ENCODE measurements at places on chromosomes 12 and 14.

DNA sequence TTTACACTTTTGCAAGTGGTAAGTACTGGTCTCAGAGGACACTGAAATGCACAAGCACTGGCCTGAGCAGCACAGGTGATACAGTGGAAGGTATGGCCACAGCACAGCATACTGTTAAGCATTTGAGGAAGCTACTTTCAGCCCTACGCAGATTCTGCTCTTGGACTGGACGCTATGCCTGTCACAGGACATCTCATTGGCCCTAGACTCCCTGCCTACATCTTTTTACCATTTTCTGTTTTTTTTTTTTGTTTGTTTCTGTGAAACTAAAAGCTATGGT is 144.2 kb upstream of the ABCD2 start:
- no peak for DNase-seq

GRCh38 chr14:100144996-100145646 is 14.3 kb downstream of the DEGS2 start:
- DNase-seq: no peak

DNA sequence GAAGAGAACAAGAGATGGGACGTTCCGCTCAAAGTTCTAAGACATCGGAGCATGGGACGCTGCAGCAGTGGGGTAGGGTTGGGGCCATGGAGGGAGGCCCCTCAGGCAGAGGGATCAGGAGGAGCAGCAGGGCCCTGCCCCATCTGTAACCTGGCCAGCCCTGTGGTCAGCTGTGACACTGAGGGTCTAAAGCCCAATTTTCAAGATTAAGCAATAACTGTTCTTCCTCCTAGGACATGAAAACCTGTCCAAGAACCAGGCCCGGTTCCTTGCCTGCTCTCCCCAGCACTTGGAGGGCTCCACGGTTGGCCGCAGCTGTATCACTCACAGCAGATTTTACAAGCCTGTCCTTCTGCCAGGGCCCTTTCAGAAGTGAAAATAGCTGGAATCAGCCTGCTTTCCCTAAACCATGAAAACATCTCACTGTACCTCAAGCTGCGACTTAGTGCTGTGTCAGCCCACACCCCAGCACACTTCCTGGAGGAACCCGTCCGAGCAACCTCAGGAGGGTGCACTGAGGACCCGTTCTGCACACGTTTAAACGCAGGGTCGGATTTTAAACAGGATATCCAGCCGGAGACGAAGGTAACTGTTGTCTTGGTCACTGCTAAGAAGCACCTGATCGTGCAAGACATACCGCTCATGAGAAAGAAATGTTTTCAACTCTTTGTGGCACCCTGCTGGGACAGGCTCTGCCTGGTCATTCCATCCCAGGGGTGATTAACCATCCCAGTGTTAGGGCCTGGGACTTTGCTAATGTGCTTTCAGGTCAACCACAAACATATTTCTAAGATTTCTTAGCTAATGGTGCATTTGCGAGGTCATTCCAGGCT is 201.9 kb upstream of the DIO3 start:
- no peak for DNase-seq

DNA sequence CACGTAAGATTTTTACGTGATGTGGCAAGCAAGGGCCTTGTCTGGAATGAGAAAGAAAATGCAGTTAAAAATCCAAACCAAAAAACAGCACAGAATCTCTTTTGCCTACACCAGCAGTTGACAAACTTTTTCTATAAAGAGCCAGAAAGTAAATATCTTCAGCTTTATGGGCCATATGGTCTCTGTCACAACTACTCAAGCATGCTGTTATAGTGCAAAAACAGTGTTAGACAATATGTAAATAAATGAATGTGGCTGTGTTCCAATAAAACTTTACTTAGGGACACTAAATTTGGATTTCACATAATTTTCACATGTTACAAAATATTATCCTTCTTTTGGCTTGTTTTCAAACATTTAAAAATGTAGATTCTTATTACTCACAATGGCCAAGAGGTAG is 6.2 kb upstream of the ELK3 start:
- no peak for DNase-seq

GRCh38 chr12:48857278-48857994 is 5.5 kb upstream of the DDX23 start:
- no peak for DNase-seq

DNA sequence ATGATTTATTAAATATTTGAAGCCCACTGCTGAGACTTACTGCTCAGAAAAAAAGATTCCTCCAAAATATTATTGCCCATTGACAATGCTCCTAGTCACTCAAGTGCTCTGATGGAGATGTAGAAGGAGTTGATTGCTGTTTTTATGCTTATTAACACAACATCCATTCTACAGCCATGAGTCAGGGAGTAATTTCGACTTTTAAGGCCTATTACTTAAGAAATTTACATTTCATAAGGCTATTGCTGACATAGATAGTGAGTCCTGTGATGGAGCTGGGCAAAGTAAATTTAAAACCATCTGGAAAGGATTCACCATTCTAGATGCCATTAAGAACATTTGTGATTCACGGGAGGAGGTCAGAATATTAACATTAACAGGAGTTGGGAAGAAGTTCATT is 5.2 kb downstream of the KCNJ8 start:
- no peak for DNase-seq

- no peak for DNase-seq
These were observed 17.2 kb downstream of the WSCD2 start for GRCh38 chr12:108146035-108146893.

GRCh38 chr12:68332728-68333630 is 817 bp upstream of the MDM1 start:
- no peak for DNase-seq
